ENCODE measurements at places on chromosomes 16 and 17. TPM values are rescaled to one million over a fixed set of nuclear protein-coding genes. Genes with fewer than 3 reads are reported as not detected.

GRCh38 chr17:45660474-45660873 lies 123.6 kb upstream of the CRHR1 start:
- no peak for DNase-seq

DNA sequence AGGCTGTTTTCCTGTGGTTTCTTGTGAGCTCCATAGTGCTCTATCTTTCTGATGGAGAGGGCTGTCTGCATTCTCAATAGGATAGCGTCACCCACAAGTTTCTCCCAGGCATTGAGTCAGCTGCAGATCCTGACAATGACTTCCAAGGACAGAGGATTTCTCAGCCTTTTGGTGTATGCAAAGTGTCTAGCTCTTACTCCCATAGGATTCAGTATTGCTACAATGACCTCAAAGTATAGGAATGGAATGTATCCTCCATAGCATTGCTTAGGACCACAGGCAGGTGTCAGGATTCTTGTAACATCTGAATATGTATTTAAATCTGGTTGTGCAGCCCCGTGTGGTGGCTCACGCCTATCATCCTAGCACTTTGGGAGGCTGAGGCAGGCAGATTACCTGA lies 32.3 kb downstream of the SMIM36 start:
- no peak for DNase-seq

GRCh38 chr17:66369830-66370229 lies 67.4 kb downstream of the PRKCA start:
- DNase-seq, result no peak

DNA sequence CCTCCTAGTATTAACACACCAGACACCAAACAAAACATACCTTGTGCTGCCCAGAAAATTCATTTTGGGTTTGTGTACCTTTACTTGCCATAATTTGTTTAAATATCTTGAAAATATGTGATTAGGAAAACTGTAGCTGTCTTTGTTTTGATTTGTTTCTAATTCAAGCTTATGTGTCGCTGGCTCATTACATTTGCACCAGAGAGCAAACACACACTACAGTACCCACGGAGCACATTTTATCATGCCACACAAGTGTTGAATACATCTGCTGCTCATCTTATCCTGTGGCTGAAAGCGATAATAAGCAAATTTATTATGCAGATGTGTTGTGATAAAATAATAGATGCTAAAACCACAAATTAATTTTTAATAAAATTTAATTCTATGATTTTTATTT lies 63.1 kb downstream of the SPAG9 start:
- no peak for DNase-seq

CBFA2T3 gene
- total RNA-seq, result 2.9 TPM

CACNG4 gene
- not detected for total RNA-seq

- no peak for DNase-seq
Observed at GRCh38 chr16:48818257-48818656, 208.3 kb upstream of the N4BP1 start.

DNA sequence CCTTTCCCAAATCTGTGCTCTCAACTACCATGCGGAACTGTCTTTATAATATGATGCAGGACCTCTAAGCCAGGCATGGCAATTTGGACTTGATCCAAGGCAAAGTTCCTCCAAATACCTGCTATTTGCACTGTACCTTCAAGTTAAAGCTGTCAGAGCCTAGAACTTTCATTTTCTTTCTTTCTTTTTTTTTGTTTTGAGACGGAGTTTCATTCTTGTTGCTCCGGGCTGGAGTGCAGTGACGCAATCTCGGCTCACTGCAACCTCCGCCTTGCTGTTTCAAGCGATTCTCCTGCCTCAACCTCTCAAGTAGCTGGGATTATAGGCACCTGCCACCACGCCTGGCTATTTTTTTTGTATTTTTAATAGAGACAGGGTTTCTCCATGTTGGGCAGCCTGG lies 51.7 kb downstream of the ARHGAP27 start:
- DNase-seq, result peak; percentile 3

GRCh38 chr17:17359271-17359670 lies 56.1 kb downstream of the NT5M start:
- DNase-seq, result peak; percentile 12

DNA sequence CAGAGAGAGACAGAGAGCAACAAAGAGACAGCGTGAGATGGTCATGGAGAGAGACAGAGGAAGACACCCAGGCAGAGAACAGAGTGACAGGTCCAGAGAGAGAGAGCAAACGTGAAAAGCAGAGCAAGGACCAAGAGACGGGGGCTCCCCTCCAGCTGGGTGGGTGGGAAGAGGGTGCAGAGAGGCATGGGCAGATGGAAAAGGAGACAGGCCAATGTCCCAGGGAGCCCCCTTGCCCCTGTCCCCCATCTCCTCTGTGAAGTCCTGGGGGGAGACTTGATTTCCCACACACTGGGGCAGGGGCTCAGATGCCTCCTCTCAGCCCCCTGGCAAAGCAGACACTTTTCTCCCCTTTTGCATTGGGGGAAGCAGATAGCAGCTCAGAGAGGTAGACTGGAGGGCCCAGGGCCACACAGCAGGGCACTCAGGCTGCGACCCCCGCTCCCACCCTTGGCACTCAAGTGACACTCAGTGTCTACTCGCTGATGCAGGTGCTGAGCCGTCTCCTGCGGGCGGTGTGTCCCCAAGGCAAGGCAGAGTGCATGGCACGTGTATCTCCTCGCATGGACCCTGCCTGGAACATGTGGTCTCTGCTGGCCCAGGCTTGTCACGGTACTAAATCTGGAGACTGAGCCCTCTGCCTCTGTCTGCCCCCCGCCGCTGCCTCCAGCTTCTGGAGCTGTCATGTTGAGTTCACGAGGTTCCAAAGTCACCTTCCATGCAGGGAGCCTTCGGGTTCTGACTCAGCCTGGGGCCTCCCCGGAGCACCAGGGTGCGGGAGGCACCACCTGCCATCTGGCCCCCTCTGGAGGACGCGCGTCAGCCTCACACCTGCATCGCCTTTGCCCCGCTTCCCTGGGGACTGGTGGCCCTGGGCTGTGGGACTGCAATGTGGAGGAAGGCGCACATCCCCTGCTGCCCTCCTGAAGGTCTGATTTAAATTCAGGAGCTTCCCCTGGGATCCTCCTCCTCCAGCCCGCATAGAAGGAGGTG lies 215.9 kb upstream of the GSE1 start:
- DNase-seq, result peak; percentile 46

SDR42E2 gene
- 0.22 TPM for total RNA-seq

DNA sequence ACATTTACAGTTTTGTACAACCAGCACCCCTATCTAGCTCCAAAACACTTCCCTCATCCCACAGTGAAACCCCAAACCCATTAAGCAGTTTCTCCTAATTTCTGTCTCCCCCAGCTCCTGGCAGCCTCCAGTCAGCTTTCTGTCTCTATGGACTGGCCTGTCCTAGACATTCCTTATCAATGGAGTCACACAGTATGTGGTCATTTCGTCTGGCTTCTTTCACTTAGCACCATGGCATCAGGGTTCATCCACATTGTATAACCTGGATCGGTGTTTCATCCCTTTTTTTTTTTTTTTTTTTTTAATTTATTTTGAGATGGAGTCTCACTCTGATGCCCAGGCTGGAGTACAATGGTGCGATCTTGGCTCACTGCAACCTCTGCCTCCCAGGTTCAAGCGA lies 68.5 kb downstream of the ZDHHC7 start:
- DNase-seq, result no peak

RILP gene
- total RNA-seq, result 1.2 TPM

GRCh38 chr17:75152922-75153779 lies 1.2 kb downstream of the JPT1 start:
- DNase-seq, result no peak

KRT24 gene
- not detected for total RNA-seq

GRCh38 chr16:88195911-88196465 lies 186.8 kb upstream of the ZNF469 start:
- DNase-seq, result no peak

GRCh38 chr17:29716566-29716965 lies 93.9 kb upstream of the CORO6 start:
- DNase-seq, result no peak

DNA sequence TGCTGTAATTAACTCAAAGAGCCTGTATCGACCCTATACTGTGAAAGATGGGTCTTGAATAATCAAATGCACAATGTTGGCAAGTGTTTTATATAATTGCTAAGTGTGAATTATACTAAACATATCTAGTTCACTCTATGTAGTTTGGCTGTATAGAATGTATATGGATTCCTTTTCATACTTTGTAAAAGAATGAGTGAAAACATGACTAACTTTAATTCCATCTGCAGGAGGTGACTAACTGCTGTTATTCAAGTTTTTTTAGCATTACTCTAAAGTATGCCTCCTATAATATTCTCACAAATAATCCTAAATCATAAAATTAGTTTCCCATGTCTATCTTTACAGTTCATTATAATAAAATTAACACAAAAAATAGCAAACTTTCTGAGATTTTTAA lies 394.0 kb upstream of the MON1B start:
- no peak for DNase-seq

- DNase-seq, result no peak
Observed at GRCh38 chr17:60926466-60927183, 249.0 kb downstream of the BCAS3 start.

DNA sequence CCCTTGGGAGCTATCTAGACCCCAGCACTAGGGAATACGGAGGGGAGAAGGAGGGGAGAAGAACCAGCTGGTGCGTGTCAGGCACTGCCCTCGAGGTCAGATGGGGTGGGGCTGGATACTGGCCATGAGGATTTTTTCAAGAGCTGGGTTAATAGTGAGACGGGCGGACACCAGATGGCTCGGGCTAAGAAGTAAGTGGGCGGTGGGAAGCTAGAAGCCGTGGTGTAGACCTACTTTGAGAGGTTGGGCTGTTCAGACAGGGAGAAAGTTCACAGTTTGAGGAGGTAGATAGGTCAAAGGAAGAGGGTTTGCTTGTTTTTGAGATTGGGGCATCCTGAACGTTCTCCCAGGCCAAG lies 303.8 kb downstream of the SEC14L1 start:
- no peak for DNase-seq

DNA sequence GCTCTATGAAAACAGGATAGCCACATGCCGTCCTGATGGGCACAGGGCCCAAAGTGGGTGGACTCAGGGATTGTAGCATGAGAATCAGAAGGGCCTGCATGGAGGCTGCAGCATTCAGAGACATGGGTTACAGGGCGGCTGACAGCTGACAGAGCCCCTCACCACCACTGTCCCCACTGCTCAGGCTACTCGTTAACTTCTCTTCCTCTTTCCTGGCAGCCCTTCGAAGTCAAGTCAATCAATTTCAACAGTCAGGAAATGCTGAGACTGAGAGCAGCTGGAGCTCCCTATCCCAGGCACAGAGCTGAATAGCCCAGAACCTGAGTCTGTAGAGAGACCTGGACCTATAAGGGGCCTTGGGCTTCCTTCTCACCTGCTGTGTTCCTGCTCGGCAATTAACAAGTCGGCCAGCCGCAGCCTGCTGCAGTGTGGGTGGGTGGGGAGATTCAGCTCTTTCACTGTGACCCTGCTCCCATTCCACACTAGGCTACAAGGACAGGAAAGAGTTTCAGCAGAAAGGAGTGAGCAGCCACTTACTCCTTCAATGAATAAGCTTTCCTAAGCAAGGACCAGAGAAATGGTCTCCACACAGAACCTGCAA lies 76.9 kb downstream of the TEX14 start:
- DNase-seq, result no peak

CDH5 gene
- not detected for total RNA-seq

DNA sequence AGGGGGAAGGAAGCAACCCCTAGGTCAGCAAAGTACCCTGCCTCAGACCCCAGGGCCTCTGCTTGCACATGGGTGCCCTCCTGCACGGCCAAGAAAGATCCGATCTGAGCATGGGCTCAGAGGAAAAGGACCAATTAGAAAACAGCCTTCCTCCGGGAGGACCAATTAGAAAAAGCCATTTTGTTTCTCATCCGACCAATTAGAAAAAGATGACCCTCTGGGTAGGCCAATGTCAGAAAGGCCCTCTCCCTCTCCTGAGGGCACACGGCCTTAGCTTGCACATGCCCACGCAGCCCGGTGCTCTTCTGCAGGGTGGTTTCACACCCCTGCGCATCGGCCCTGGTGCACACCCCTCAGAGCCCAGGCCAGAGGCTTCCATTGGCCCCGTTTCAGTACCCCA lies 5.1 kb upstream of the CISD3 start:
- DNase-seq, result no peak

All from natural killer cell treated with Interleukin-12 subunit alpha and Interleukin-12 subunit beta and Interleukin-15 and Interleukin-18, amount 100 ng/mL, for 72 hours (primary cell).